ENCODE measurements at places on chromosomes 12 and 14.

GRCh38 chr12:87290505-87290904 is 738.7 kb downstream of the C12orf50 start:
- no peak for DNase-seq

DNA sequence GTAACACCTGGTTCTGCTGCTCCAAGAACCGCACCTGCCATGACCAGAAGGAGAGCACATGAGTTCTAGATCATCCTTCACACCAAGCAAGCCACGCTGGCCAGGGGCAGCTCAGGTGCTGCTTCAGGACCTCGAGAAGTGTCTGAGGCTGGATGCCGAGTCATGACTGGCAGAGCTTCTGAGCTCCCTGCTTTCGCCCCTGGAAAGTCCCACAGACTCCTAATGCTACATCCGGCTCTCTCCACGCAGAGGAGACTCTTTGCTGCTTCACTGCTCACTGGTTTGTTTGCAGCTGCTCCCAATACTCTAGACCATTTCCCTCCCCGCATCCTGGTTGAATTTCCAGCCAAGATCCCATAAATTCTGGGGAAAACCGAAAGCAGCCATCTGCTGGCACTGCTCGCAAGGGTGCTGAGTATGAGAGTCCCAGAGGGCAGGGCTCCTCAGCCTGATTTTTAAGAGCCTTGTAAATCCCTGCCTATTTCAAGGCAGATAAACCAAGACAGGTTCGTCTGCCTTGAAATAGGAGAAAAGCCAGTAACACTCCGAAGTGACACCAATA is 1.4 kb downstream of the KRT2 start:
- no peak for DNase-seq

- DNase-seq = no peak
Observed at GRCh38 chr12:106634206-106634605, 51.4 kb downstream of the RFX4 start.

- no peak for DNase-seq
Observed at GRCh38 chr14:93834699-93835371, 46.5 kb upstream of the PRIMA1 start.

GRCh38 chr14:86072116-86072894 is 542.4 kb downstream of the FLRT2 start:
- no peak for DNase-seq

DNA sequence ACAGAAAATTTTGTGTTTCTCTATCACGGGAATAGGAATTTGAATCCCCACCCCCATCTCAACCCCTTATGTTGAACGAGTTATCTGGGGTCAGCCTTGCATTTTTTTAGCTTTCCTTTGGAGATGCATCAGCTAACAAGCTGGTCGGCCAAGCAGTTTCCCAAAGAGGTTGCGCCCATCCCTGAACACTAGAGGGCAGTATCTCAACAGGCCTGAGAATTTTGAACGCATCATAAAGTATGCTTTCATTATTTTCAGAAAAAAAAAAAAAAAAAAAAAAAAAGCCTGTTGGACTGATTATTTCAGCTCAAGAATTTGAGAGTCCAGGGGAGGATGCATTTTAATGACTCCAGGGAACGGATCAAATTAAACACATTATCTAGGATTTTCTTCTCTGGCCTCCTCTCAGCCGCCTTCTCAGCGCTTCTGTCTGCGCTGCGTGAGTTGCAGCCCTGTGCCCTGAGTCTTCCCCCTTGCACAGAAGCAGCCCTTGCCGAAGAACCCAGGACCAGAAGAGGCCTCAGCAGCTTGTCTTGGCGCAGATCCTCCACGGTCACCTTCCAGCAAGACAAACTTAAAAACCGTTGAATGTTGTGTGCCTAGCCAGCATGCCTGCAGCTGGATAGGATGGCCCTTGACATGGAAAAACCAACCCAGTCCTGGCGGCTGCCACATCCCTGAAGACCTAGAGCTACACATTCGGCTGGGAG is 76.6 kb upstream of the GZMB start:
- DNase-seq = no peak

DNA sequence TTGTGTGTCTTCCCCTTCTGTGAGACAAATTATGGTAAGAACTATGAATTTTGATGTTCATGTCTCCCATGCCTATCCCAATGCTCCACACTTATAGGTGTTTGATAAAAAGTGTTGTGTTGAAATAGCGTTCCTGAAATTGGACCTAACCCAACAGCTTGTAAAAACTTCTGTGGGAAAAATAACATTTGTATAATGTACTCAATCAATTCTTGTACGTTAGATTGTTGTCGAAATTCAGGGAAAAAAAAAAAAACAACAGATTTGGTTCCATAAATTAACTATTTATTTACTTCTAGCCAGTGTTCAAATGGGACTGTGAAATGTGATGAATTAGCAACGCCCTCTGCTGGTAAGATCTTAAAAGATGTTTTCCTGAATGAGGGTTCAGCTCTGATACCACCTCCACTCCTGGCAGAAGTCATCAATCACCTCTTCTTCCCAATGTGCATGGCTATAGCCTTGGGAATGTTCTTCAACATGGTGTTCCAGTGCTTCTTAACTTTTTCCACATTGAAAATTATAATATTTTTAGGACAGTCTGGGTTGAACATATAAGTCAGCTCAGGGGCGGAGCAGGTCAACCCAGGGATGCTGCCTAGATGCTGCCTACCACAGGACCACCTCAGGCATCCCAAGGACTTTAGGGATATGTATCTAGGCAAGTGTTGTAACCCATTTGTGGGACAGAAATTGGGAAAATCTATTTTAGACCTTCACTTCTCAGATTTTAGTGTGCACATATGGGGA is 170.6 kb downstream of the OTOGL start:
- no peak for DNase-seq

GRCh38 chr12:130073721-130074120 is 88.5 kb upstream of the FZD10 start:
- DNase-seq = no peak

DNA sequence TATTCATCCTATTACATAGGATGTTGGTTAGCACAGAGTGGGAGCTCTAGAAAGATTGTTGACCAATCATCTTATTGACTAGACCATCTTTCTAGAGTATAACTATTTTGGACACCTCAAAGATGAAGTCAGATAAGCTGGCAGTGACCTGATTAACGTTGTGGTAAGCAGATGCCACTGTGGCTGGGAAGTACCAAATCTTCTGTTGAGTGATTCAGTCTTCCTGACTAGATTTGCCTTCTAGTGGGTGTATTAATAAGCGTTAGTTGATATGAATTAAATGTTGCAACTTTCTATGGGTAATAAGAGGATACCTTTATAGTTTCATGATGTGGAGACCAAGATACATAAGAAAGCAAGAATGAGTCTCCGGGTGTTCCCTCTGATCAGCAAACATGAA is 51.2 kb upstream of the HELB start:
- DNase-seq = no peak

DNA sequence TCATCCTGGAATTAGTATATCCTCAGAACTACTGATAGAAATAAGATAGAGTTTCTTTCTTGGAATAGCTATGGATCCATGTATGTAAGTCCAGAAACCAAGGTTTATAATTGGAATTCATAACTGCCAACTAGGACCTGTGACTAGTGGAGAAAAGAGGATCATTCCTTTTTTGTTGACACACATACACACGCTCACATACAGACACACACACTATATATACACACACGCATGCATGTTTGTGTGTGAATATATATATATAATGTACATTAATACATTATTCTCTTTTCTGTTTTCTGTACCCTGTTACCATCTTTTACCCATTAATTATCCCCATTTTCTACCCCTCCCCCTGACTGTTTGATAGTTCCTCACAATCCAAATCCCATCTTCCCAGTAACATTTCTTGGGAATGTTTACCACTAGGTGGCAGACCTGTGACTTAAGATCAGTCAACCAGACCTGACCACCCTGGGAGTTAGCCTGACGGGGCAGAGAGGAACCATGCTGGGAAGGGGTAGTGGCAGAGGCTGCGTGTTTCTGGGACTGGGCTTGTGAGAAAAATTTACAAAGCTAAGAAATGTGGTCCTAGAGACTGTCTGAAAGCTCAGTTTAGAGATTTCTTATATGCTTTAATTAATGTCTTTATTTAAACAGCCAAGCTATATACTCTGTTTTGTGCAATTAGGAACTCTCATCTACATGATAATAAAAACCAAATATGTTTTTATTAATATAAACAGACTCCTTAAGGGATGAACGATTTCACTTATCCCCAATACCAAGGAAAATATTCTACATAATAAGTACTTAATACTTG is 308.0 kb downstream of the PPFIA2 start:
- DNase-seq = no peak

- no peak for DNase-seq
Observed at GRCh38 chr14:93788543-93789227, 400 bp upstream of the PRIMA1 start.

DNA sequence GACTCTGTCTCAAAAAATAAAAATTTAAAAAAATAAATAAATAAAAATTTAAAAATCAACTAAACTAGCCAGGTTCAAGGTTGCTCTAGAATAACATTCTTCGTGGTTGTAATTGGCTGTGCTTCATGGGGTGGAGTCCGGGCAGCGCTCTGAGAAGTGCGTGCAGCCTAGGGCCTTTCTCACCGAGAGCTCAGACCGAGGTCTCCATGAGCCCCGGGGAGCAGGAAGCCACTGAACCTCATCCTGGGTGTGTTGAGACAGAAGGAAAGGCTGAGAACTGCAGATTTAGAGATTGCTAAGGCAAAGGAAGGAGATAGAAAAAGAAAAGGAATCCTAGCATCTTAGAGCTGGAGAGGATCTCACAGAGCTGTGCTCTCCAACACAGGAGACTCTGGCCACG is 14.7 kb downstream of the P2RX4 start:
- no peak for DNase-seq

DNA sequence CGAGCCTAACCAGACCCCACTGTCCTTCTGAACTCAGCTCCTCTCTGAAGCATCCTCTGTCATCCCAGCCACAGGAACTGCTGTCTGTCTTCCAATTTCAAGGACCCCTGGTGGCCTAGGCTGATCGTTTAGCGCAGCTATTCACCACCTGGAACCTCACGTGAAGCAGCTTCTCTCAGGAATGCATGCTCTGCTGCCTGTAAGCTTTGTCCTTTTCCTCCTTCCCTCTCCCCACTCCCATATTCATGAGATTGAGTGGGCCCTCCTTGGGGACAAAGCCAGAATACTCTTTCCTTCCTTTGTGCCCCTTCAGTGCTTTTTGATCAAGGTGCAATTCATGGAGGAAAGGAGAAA is 17.2 kb downstream of the DPF3 start:
- DNase-seq = no peak

DNA sequence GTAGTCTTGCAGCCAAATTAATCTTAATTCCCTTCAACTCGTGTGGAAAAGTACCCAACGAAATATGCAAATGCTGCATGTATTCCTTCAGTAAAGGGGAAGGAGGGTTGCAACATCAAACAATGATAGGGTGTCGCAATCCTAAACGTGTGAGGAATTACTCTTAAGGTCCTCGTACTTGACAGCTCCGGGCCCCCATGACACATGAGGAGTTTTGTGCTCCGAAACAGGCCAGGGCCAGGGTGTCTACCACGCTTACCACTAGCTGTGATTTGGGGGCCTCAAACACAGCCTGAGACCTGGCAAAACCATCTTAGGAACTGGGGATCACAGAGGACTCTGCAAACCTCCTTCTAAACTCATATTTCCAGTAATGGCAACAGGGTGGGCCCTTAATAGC is 20.4 kb downstream of the FOS start:
- no peak for DNase-seq

- no peak for DNase-seq
Observed at GRCh38 chr14:103374121-103374520, 11.1 kb upstream of the MARK3 start.

DNA sequence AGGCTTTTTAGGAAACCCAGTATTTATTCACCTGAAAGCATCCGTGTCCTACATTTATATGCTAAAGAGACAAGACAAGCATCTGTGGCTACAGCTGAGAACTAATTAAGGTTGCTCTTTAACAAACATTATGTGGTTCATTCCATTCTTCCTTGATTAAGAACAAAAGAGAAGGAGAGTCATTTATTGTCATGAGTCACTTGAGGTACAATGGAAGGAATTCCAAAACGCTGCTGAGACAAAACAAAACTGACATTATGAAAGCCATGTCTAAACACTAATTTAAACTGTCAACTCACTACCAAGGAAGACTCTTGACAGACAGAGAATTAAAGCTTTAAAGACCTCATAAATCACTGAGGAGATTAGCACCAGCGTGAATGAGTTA is 214.4 kb downstream of the BMP4 start:
- DNase-seq = no peak

DNA sequence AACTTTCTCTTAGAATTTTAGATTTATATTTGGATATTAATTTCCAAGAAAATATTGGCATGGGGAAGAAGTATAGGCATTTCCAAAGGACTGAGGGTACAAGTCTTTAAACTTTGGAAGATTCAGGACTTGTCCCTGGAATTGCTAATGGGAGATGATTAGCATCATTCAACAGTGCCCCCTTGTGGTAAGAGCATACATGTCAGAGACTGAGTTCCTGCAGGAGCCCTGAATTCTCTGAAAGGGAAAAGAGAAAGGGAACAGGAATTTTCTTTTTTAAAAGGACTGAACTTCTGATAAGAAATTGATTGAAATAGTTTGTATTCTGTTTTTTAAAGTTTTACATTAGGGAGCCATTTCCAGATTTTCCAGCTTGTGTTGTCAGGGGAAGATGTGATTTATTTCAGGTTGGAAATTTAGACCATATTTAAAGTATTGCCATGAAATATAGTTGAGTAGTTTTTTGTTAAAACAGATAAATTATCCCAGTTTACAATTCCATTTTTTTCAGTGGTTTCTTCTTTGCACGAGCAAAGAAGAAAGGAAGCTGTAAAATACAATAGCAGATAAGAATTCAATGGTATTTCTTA is 44.0 kb upstream of the REP15 start:
- no peak for DNase-seq

DNA sequence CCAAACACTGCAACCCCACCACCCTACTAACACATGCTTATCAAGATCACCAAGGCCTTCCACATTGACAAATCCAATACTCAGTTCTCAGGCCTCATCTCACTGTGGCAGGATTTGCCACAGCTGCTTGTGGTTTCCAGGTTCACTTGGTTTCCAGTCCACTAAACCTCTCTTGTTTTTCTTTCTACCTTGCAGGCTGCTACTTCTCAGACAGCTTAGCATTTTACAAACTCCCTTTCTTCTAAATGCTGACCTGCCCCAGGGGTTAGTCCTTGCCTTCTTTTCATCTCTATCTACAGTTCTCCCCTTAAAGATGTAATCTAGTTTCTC is 84.1 kb downstream of the BCAT1 start:
- DNase-seq = no peak

DNA sequence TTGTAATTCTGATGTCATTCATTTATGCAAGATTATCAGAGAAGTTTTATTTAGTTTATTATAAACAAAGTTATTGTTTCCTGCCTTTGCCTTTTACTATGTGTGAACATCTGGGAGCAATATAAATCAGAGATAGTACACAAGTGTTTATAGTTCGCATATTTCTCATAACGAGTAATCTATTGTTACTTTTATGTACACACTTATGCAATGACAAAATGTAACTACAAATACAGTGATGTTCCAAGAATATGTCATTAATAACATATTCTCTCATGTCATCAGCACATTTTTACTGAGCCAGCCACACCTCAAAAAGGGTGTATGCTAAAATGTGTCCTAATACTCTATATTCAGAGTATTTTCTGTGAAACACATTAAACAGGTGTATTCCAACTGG is 243.2 kb downstream of the ALX1 start:
- DNase-seq = no peak
